H7 (cell line): ENCODE measurements at places on chromosomes 2 and 18. TPM values are rescaled to one million over a fixed set of nuclear protein-coding genes. Genes with fewer than 3 reads are reported as not detected.
A peak's percentile ranks its signal among the peaks of the same experiment; 100 is the strongest.

GRCh38 chr18:70523035-70523791 is 234.4 kb downstream of the SOCS6 start:
- no peak for DNase-seq

C18orf54 gene
- 10.3 and 13.4 TPM in 2 replicates for total RNA-seq

ERBB4 gene
- 0.78 and 5.7 TPM in 2 replicates for total RNA-seq

GRCh38 chr18:3605486-3605952 is 155.5 kb downstream of the TGIF1 start:
- DNase-seq, result no peak

- no peak for DNase-seq
Observed at GRCh38 chr18:47118981-47119380, 31.3 kb downstream of the HDHD2 start.

REG3A gene
- not detected in 2 replicates for total RNA-seq

DNA sequence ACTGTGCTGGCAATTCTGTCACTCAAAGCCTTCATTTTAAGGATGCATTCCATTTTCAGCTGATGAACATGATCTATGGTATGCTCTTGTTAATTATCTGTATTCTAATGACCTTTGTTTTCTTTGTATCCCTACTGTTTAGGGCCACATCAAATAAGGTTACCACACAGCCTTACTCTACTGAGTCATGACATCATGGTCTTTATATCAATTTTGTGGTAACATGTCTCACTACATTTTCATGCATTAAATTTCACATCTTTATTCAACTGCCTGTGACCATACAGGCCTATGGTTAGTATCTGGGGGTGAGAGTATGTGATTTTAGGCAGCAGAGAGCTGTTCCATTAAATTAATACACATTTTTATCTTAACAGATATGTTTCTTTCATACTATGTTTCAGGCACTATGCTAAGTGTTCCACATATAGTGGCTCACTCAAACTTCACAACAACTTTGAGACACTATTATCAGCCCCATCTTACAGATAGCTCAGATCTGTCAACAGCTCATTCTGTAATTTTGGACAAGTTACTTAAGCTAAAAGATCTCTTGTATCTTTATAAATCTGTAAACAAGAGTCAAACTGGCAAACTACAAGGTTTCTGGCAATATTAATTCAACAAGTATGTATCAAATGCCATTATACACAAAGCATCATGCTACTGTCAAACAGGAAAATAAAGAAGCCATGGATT is 18.0 kb downstream of the LRPPRC start:
- DNase-seq, result no peak

ASTL gene
- total RNA-seq, result not detected in 2 replicates

IL36RN gene
- not detected in 2 replicates for total RNA-seq

AMER3 gene
- total RNA-seq, result 0.04 and 0.14 TPM in 2 replicates

DNA sequence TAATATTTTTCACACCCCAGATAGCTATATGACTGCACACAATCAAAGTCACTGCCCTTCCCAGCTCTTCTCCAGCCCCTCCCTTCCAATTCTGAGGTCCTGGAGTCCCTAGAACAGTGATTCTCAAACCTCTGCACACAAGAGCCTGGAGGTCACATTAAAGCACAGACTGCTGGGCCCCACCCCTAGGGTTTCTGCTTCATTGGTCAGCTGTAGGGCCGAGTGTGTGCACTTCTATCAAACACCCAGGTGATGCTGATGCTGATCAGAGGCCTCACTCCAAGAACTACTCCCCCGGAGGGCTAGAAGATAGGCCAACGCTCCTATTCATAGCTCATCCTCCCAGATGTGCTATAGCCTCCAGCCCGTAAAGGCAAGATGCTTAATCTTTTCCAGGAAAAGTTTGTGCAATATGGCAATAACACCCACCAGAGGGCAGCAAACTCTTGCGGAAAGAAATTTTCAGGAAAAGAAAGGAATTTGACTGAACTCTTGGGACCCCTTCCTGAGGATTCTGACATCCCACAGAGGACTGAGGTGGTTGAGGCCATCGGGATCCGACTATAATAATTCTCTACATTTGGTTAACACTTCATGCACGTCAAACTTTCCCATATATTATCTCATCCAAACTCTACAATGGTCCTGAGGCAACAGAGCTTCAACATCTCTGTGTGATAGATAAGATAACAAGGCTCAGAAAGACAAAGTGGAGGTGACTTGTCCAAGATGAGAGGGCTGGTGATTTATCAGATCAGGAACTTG is 194.2 kb upstream of the PKDCC start:
- DNase-seq, result peak; percentile 63

DNA sequence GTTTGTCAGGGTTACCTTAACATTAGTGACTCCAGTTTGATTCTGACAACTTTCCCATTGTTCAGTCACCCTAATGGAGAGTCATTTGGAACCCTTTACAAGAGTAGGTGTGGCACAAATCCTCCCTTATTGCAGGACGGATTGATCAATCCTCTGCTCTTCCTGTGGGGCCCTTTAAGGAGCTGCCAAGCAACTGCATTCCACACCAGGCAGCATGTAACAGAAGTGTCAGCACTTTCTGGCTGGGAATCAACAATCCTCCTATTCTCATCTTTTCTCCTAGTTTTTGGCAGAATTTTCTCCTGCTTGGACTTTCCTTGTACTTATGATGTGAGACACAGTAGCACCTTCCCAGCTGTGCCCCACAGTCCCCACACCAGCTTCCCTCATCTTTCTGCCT is 177.8 kb downstream of the ST6GAL2 start:
- DNase-seq, result no peak

- DNase-seq, result no peak
Observed at GRCh38 chr18:71689416-71690160, 854.6 kb downstream of the CBLN2 start.

GRCh38 chr2:235059161-235059560 is 107.3 kb downstream of the SH3BP4 start:
- no peak for DNase-seq

DSEL gene
- 9.4 and 9.7 TPM in 2 replicates for total RNA-seq

DNA sequence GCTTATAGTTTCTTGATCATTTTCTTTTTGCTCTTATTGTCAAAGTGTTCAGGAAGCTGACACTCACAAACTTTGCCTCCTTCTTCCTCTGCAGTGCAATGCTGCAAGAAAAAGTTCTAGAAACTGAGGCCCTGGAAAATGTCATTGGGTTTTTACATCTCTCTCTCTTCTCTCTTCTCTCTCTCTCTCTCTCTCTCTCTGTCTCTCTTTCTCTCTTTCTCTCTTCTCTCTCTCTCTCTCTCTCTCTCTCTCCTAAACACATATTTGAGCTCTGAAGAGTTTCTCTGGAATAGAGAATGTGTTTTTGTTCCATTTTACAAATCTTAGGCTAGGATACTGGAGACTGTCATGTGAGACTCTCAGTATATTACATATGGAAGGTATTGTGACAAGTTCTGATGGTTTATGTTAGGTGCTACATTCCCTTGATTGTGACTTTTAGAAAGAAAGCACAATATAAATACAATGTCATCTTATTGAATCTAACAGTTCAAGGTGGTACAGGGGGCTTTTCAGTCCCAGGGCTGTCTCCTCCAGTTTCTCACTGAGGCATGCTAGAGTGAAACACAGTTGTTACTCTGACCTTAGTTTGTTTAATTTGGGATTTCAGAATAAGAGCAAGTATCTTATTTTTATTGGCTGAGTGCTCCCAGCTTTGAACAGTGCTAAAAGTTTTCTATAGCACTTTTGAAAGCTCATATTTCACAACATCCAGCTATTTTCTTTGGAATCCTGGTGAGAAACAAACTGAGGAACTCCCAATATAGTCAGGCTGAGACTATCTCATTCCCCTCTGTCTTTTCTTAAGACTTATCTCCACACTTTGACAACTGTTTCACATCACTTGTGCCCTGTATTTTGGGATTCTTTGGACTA is 41.4 kb upstream of the EHBP1 start:
- no peak for DNase-seq

MYO3B gene
- total RNA-seq, result 0.35 and 0.41 TPM in 2 replicates

GRCh38 chr2:129957891-129958290 is 21.6 kb upstream of the RAB6C start:
- DNase-seq, result no peak

- DNase-seq, result no peak
Observed at GRCh38 chr2:222796413-222797103, 64.3 kb upstream of the ACSL3 start.

GRCh38 chr2:200525066-200525465 is 941 bp upstream of the SGO2 start:
- no peak for DNase-seq

GRCh38 chr2:240818293-240819125 is 1.5 kb downstream of the KIF1A start:
- DNase-seq, result no peak

DNA sequence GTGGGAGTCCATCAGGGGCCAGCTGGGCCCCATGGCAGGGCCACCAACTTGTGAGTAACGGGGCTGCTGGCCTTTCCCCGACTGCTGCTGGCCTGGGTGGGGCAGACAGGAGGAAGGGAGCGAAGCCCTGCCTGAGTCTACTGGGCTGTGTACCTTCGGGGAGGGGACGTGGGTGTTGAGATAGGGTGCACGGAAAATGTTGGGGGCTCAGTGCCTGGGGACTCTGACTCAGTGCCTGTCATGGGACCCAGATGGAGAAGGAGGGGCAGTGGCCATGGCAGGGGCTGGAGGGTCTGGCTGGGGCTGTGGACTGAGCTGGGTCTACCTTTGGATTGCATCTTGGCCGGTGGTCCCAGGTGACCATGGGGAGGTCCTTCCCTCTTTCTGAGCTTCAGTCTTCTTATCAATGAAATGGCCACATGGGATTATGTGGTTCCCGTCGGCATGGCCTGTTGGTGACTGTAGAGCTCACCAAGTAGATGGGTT is 4.0 kb downstream of the SLC4A3 start:
- DNase-seq, result peak; percentile 61

GRCh38 chr2:11444737-11445136 is 21.2 kb downstream of the E2F6 start:
- DNase-seq, result no peak

DNA sequence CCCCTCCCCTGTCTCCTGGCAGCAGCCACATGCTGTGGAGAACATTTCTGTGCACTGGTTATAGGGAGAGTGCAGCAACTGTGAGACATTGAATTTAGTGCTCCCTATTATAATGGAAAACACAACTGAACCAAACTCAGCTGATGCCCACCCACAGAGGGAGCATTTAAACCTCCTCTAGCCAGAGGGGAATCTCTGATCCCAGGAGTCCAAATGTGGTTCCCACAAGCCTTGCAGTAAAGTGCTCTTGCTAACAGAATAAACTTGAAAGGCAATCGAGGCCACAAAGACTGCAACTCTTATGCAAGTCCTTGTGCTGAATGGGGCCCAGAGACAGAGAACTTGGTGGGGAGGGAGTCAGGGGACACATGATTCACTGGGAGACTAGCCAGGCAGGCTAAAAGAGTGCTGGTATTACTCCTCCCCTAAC is 638.8 kb upstream of the VRK2 start:
- no peak for DNase-seq

DNA sequence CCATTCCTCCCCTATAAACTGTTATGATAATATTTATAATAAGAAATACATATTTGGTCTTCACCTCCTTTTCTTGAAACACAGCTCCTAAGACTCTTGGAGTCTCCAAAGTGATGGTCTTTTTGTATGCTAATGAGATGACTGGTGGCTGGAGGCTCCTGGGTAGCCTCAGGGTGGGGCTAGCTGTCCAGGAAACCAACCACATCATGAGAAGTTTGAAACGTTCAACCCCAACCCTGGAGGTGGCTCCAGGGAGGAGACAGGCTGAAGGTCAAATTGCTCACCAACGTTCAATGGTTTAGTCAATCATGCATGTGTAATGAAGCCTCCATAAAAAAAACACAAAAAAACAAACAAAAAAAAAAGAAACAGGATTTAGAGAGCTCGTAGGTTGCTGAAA is 298.7 kb upstream of the MGAT5 start:
- DNase-seq, result no peak
